ENCODE measurements at places on chromosomes 5 and 9. TPM values are rescaled to one million over a fixed set of nuclear protein-coding genes. Genes with fewer than 3 reads are reported as not detected.

Gene ATP6V0E1
- 201 TPM for total RNA-seq

Gene FBP2
- total RNA-seq = not detected

Gene MYORG
- total RNA-seq = 9.7 TPM

- no peak for DNase-seq
Observed at GRCh38 chr5:118577621-118578020, 410.7 kb downstream of the DTWD2 start.

- DNase-seq = no peak
Observed at GRCh38 chr5:118126159-118126558, 862.2 kb downstream of the DTWD2 start.

- no peak for DNase-seq
Observed at GRCh38 chr9:13165236-13165945, 114.1 kb downstream of the MPDZ start.

Measured in cardiac septum (tissue), 1 donor.